ENCODE measurements at places on chromosomes 1 and 21.

- no peak for DNase-seq
Measured at GRCh38 chr1:17287130-17287776, 20.7 kb upstream of the PADI4 start.

DNA sequence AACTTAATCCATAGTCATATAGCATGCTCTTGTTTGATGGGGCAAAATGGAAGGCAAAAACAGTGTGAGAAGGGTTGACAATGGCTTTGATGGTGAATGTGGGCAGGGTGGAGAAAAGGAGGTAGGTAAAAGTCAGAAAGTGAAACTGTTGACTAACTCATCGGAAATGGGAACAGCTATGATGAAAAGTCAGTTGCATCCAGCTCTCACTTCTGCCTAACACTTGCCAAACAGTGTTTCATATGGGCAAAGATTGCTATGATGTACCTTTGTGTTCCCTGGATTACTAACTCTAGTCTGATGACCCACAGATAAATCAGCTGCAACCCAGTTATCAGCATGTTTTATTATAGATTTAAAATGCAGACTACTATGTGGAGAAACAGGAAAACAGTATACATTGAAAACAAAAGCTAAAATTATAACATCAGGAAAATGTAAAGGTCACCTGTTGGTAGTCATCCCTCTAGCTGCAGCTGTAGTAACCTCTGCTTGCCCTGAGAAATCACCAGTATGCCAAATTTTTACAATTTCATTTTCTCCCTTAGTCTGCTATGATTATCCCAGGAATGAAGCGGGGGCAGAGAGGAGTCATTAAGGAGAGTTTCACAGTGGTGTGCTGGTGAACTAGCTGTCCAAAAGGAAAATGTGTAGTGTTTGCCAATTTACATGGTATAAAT, 11.7 kb downstream of the TNFSF18 start:
- no peak for DNase-seq

GRCh38 chr1:205980237-205980870, 22.8 kb downstream of the RAB7B start:
- DNase-seq = no peak

DNA sequence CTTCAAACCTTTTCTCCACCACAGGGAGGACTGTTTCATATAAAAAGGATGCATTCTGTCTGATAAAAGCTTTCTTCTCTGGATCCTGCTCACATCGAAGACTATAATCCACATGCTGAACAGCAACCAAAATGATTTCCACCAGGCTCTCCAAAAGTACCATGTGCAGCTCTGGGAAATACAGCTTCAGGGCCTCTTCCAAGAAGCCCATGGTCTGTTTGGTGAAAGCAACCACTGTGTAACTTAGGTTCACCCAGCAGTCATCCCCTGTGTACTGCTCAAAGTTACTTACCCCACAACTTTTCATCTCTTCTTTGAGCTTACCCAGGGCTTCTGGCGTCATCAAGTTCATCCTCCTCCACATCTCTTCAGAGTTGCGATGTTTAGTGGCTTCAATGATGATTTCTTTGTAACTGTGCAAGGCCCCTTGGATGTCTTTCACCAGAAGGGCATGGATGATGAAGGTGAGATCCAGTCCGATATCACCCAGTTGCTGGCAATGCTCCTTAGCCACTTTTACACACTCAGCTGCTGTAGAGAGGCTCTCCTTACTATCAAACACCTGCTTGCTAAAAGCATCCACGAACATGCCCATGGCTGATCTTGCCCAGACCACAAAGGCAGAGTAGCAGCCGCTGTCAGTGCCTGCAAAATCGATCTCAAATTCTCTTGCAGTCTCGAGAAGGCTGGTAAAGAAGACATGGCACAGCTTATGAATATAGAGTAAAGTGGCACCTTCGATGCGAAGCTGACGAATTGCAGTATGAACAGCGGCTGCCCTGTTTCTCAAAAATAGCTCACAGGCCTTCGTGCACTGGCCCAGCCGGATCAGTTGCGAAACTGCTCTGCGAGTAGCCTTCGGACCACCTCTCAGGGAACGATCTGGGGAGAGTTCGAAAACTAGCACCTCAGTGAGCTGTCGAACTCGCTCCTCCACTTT, 1.7 kb downstream of the EXOC8 start:
- no peak for DNase-seq

DNA sequence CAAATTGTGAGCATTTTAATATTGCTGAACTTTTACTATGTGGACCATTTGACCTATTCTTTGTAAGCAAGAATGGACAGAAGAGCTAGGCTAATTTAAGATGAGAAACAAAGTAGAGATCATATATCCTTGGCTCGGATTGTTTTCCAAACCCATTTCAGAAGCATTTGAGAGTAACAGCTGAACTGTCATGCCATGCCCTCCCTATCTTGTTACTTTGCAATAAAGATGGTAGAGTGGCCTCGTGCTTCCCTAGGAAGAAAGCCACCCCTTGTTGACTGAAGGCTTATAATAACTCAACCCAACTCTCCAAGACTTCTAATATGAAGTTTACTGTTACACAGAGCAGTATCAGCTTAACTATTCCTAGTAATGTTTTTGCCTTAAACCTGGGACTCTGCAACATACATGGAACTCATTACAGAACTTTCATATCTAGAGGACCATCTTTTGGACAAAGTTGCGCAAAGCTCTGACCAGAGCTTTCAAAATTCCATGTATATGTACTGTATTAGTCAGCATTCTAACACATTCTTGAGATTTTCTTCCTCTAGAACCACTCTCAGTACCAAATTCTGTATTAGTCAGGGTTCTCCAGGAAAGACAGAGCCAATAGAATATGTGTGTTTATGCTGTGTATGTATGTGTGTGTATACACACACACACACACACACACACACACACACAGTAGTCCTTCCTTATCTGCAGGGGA, 68.7 kb downstream of the ADAMTS1 start:
- no peak for DNase-seq

DNA sequence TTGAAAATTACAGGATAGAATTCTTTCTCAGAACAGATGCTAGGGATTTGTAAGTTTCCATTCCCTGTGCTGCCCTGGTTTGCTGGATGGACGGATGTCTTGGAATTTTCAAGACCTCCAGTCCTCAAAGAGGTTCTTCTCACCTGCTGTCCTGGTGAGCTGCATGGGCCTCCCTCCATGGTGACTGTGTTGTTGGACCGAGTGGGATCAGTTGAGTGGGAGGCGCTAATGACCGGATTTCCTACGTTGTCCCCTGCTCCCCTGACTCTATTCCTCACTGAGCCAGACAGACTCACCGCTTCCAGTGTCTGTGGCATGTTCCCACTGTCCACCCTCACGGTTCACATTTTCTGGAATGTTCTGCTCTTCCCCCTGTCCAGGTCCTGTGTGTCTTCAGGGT, 229.8 kb downstream of the CAMTA1 start:
- no peak for DNase-seq

DNA sequence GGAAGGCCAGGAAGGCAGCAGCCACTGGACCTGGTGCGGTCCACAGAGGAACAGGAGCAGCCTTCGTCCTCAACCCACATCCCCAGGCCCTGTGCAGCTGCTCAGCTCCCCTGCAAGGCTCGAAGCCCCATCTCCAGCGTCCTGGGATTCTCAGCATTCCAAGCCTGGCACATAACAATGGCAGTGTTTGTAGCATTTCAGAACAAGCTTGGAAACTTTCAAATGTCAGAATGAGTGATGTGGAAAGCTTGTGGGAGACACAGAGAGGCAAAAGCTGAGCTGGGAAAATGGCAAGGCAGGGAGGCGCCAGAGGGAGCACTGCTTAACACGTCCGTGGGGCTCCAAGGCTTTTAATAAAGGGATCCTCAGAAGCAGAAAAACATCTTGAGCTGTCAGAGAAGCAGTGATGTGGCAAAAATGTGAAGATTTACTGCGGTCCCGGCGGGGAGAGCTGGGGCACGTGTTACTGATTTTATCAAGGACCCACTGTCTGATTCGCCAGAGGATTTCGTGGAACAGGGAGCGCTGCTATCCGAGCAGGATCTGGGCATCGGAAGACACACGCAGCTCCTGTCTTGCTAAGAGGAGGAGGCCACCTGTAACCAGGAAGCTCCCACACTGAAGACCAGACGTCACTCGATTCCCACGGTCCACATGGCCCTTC, 38.1 kb downstream of the TOMM20 start:
- DNase-seq = no peak

DNA sequence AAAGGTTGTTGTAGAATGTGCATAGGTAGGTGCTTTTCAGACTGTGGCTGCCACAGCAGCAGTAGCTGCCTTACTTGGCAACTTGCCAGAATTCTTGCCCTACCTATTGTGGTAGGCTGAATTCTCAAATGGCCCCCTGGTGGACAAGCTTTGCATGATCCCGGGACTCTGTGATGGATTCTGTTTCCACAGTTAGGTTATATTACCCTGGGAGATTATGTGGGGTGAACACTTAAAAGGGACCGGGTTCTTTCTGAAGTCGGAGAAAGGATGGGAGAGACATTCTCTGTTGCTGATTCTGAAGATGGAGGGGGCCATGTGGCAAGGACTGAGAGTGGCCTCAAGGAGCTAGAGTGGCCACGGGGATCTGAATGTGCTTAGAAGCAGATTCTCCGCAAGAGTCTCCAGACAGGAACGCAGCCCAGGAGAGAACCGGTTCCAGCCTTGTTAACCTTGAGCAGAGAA, 32.1 kb upstream of the KCNE1 start:
- no peak for DNase-seq

GRCh38 chr21:33058527-33058926, 11.4 kb upstream of the OLIG1 start:
- DNase-seq = peak; percentile 33

GRCh38 chr21:33196941-33197374, 32.8 kb upstream of the IFNAR2 start:
- DNase-seq = peak; percentile 17

- DNase-seq = no peak
Measured at GRCh38 chr1:112708002-112708448, 1.1 kb upstream of the RHOC start.

DNA sequence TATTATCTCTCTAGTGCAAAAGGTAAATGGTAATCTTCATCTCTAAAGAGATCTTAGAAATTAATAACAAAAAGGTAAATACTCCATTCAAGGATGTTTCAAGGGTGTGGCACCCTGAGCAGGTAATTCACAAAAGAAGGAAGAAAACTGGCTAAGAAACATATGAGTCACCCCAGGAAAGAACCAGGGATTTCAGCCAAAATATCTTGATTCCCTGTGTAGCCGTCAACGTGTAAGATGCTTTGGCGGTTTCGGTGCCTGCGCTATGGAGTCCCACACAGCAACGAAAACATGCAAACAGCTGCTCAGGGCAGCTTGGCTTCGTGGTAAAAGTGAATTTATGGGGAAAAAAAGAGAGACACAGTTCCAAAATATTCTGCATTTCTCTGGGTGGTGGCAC, 3.7 kb downstream of the ITGB2 start:
- DNase-seq = no peak

DNA sequence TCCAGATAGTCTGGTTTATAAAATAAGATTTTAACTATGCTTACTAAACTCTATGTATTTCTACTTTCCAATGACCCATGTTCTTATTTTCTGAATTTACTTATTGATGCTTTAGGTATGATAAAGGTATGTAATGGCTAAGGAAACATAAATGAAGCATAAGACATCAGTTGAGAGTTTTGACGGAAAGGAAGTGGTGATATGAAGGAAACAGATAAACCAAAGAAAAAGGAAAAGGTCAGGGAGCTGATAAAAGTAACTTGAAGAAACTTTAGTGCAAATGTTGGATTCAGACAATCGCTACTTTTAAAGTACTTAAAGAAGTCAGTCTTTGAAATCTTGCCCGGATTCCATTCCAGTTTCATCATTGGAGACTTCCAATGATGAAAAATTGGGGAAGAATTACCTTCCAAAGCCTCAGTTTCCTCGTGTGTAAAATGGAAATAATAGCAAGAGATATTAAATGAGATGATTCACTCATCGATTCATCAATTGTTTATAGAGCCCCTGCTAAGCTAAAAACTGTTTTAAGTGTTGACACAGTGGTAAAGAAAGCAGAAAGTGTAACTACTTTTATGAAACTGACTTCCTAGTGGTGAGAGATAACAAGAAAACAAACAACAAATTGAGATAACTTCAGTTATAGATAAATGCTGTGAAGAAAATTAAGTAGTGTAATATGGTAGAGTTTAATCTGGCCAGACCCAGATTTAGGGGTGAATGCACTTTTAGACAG, 10.6 kb downstream of the PTPRC start:
- DNase-seq = no peak

- no peak for DNase-seq
Measured at GRCh38 chr1:217425422-217425821, 205.5 kb downstream of the GPATCH2 start.

GRCh38 chr1:52364235-52364839, 1.7 kb downstream of the CC2D1B start:
- no peak for DNase-seq

DNA sequence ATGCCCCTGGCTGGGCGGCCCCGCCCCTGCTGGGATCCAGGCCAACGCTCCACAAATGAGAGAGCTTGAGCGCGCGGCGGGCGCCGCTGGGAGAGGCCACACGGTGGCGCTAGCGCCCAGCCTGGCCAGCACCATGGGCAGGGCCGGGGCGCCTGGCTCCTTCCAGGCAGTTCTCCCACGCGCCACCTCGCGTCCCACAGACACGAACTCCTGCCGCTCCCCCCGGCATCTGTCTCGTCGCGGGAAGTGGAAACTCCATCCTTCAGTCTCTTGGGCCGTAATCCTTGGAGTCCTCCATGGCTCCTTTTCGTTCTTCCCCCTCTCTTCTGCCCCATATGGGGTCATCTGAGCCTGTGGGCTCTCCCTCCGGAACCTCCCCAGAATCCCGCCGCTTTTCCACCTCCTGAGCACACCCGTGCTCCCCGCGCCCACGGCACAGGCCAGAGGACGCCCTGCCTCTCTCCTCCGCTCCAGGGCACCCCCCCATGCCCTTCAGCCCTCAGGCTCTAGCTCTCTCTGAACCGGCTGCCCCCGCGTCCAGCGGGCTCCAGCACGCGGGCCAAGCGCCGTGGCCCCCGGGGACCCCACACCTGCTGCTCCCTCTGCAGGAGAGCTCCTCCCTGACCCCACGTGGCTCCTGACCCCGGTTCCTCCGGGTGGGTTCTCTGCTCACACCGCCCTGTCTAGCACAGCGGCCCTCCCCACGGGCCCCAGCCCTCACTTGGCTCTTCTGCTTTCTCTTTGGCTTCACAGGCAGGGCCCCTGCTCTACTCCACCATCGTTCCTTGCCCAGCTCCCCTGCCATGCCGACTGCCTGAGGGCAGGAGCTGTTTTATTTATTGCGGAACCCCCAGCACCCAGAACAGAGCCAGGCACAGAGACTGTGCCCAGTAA, 31.9 kb upstream of the EDN2 start:
- DNase-seq = peak; percentile 92

- DNase-seq = no peak
Measured at GRCh38 chr1:86226204-86226603, 69.6 kb upstream of the COL24A1 start.

GRCh38 chr1:8055973-8056372, 29.9 kb upstream of the ERRFI1 start:
- no peak for DNase-seq

DNA sequence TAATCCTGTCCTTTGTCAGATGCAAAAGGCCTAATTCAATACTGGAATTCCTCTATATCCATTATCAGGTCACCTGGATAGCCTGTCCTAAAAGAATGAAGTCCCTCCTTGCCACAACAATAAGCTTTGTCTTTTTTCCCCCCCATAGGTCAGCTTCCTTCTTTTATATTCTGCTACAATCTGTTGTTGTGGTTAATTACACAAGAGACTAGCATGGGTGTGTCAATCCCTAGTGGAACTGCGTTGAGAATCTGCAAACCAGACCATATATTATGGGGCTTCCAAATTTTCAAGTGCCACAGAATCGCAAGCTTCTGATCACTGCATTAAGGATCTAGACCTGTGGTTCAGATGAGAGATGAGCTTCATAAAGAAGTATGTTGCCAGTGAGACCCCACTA, 349.6 kb downstream of the SMYD3 start:
- DNase-seq = no peak

Measured in nucleus accumbens (tissue), 56 donors.